ENCODE measurements at places on chromosomes 12 and 14.

GRCh38 chr12:111312708-111313107 lies 56.2 kb downstream of the PHETA1 start:
- DNase-seq: no peak

GRCh38 chr14:73825551-73826188 lies 26.0 kb upstream of the PTGR2 start:
- DNase-seq: peak; percentile 93

DNA sequence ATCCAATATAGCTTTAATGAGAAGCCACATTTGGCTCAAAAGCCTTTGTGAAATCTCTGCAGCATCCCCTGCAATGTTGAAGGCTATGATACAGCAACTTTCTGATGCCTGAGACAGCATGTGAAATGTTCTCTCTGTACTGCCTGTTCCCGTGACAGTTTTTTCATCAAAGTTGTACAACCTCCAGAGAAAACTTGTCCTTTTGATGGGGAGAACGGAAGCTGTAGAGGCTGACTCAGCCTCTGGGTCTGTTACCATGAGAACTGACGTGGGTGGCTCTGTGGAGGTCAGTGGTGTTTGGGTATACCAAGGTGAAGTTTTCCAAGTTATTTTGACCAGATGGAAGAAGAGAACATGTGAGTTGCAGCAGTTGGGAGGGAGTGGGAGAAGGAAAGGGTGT lies 17.0 kb downstream of the SLC4A8 start:
- DNase-seq: peak; percentile 34

DNA sequence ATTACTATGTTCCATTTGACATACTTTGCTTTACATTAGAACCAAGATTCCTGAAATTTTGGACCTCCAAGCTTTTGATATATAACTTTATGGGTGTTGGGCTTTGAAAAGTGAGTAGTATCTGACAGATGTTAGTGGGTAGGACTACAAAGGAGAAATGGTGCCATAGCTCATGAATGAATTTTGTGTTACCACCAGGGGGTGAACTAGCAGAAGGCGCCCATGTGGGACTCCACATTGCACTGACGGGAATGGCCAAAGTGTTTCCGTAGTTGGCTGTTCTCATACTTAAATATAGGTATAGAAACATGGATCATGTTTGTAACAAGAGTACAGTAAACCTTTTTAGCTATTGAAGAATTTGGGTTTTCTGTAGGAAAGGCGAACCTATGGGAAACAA lies 337.5 kb downstream of the FLRT2 start:
- DNase-seq: no peak

DNA sequence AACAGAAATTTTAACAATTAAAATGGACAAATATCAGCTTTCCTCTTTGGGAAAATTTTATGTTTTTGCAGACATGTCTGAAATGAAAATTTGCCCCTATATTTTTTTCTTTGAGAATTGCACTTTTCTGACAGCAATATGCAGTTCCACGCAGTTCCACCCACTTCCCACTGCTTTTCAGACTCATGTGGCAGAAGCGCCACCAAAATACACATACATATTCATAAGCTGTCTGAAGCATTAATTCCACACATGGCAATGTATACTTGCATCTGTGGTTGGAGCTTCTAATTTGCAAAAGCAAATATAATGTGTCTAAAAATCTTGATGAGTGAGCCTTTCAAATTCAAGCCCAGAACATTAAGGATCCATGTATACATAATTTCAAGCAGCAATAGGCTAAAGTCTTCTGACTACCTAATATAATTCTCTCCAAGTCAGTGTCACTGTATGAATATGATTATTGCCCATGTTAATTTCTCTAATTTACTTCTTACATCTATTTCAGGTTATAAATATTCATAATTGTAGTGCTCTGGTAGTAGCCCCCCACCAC lies 129.5 kb downstream of the PRKD1 start:
- no peak for DNase-seq

- DNase-seq: no peak
Measured at GRCh38 chr14:104747876-104748275, 5.1 kb upstream of the SIVA1 start.

GRCh38 chr14:63051301-63051700 lies 6.0 kb upstream of the KCNH5 start:
- no peak for DNase-seq

DNA sequence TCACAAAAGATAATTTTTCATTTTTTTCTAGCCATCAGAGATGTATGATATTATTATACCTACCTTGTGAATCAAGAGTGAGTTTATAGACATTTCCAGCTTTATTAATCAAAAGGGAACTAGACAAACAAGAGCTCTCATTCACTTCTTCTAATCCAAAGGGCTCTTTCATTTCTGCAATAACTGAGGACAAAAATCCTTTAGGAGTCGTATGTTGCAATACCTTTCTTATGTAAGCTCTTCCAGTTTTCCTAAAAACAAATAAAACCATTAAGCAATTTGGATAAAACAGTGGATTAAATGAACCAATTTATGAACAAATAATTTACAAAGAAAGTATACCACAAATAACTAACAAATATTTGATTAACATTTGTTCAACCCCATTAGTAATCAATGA lies 107.1 kb downstream of the CATSPERB start:
- DNase-seq: no peak
